ENCODE measurements at places on chromosomes 16 and 17.

GRCh38 chr17:72373910-72374741 is 253.3 kb downstream of the SOX9 start:
- no peak for DNase-seq

GRCh38 chr17:50605429-50605828 is 29.3 kb upstream of the ABCC3 start:
- DNase-seq, result no peak

GRCh38 chr16:51916231-51916630 is 630.7 kb downstream of the TOX3 start:
- no peak for DNase-seq

- DNase-seq, result no peak
These were observed 354.0 kb upstream of the EEF2KMT start for GRCh38 chr16:5451641-5452040.

DNA sequence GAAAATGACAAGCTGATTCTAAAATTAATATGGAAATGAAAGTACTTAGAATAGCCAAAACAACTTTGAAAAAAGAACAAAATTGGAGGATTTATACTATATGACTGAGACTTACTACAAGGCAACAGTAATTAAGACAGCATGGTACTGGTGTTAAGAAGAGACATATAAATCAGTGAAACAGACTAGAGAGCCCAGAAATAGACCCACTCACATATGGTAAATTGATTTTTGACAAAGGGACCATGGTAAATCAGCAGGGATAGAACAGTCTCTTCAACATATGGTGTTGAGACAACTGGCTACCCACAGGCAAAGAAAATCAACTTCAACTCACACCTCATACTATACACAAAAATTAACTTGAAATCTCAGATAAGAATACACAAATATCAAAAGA is 12.9 kb downstream of the CMC2 start:
- DNase-seq, result no peak

- DNase-seq, result no peak
These were observed 23.6 kb downstream of the CNTROB start for GRCh38 chr17:7955414-7956227.

DNA sequence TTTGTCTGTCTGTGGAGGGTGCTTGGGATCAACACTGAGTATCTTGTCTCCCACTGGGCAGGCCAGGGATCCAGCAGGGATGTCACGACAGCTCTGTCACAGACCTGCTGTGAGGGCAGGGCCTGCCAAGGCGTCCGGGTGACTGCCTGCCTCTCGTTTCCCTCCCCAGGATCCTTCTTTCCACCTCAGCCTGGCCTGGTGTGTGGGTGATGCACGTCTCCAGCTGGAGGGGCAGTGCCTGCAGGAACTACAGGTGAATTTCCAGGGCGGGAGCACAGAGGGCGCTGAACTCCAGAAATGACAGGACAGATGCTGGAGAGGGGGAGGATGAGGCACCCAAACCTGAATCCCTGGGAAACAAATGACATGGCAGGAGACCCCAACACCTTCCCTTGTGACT is 6.8 kb upstream of the MMP15 start:
- no peak for DNase-seq

DNA sequence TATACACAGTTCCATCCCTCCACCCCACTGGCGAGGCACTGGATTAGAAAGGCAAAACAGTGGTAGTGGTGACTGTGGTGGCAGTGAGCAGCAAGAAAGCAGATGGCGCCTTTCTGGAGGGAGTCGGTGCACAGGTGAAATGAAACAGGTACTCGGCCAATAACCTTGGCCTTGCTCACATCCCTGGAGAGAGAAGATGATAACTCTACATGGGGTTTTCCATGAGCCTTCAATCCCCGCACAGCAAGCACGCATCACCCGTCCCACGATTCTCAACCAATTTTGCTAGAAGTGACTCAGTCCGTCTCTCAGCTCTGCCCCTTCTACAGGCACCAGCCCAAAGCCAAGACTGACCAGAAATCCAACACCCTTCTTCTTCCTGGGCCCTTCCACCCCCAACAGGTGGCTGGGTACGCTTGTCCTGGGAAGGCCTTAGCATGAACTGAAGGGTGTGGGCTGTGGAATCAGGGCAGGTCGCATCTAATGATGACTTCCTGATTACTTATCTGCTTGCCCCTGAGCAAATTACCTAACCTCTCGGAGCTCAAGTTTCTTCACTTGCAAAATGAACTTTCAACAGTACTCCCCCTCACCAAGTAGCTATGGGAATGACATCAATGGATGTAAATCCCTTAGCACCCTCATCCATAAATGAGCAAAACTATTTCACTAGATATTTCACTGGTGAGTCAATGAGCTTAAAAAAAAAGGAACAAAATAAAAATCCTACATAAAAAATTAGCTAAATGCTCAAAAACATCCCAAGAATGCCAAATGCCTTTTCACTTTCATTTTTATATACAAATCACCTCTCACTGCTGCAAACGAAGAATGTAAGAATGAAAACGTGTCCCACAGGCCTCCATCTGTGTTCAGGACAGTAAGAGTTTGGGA is 18.0 kb downstream of the XPO6 start:
- no peak for DNase-seq

DNA sequence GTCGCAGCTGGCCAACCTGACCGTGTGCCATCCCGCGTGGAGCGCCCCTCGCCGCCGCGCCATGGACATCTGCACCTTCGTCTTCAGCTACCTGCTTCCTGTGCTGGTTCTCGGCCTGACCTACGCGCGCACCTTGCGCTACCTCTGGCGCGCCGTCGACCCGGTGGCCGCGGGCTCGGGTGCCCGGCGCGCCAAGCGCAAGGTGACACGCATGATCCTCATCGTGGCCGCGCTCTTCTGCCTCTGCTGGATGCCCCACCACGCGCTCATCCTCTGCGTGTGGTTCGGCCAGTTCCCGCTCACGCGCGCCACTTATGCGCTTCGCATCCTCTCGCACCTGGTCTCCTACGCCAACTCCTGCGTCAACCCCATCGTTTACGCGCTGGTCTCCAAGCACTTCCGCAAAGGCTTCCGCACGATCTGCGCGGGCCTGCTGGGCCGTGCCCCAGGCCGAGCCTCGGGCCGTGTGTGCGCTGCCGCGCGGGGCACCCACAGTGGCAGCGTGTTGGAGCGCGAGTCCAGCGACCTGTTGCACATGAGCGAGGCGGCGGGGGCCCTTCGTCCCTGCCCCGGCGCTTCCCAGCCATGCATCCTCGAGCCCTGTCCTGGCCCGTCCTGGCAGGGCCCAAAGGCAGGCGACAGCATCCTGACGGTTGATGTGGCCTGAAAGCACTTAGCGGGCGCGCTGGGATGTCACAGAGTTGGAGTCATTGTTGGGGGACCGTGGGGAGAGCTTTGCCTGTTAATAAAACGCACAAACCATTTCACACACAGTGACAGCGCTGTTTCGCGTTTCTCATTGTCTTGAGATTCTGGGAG is 2.0 kb upstream of the ZACN start:
- DNase-seq, result no peak

- DNase-seq, result no peak
These were observed 1.2 kb upstream of the NARF start for GRCh38 chr17:82457073-82457928.

GRCh38 chr16:85928401-85928820 is 29.4 kb downstream of the IRF8 start:
- no peak for DNase-seq

- DNase-seq, result peak; percentile 8
These were observed 42.8 kb downstream of the MRC2 start for GRCh38 chr17:62670202-62670821.

- DNase-seq, result no peak
These were observed 278.7 kb downstream of the FTO start for GRCh38 chr16:53982631-53983042.

DNA sequence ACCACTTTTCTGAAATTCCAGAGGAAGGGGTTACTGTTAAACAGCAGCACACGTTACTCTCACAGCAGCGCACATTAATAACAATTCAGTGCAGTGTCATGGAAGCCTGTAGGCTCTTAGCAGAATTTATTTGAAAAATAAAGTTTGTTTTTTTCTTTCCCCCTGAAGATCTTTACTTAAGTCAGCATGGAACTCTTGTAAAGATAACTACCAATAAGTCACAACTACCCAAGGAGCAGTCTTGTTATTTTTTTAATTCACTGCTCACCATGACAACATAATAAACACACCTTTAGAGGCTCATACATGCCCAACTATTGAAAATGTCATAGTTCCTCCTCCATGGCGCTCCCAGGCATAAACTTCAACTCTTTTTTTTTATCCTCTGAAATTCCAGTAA is 31.8 kb upstream of the PSMD7 start:
- no peak for DNase-seq

GRCh38 chr16:86975445-86975844 is 341.7 kb downstream of the C16orf95 start:
- no peak for DNase-seq

GRCh38 chr16:67311607-67312488 is 14.7 kb downstream of the KCTD19 start:
- DNase-seq, result no peak

DNA sequence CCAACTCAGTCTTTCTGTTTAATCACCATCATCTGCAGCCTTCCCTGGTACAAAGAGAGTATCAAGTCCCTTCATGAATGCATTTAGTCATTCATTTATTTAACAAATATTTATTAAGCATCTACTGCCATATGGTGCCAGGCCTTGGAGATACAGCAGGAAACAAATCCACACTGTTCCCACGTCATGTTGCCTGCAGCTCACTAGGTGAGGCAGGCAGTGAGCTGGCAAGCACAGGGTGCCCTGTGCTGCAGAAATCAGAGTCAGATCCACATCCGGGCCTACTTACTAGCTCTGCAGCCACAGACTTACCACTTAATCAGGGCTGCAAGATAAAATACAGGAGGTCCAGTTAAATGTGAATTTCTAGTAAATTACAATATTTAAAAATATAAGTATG is 38.5 kb upstream of the CES5A start:
- DNase-seq, result no peak

DNA sequence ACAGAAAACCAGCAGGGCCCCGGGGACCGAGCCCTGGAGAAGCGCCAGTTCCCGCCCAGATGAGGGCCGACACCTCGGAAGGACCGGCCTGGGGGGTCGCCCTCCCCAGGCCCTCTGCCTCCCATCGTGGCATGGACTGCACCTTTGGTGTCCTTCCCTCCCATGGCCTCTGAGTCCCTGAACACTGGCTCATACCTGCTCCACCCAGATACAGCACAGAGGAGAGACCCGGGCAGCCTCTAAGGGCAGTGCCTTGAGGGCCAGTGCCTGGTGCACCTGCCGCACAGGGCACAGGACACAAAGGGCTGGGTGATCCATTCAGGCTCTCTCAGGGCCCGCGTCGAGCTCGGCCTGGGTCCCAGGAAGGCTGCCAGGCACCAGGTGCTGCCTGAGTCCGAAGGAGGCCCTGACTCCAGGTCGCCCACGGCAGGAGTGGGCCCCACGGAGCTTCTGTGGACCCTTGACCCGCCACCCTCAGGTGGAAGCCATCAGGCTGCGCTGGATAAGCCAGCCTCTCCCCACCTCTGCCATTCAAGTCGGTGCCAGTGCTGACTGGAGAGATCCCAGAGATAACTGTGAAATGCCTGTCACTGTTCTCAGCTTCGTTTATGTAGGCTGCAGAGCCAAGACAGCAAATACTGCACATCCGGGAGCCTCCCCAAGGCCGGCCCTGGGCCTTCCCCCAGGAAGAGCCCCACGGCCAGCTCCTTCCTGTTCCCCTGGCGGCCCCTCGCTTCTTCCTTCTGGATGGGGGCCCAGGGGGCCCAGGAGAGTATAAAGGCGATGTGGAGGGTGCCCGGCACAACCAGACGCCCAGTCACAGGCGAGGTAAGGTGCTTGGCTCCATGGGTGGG is at the start of gene ZG16B:
Gene ZG16B (plus strand): TSS at position 803 of the 854 bp plus-strand sequence. CDS start 139 bp downstream, outside the sequence.
- DNase-seq, result no peak

GRCh38 chr16:85757341-85757822 is 6.5 kb upstream of the C16orf74 start:
- no peak for DNase-seq

DNA sequence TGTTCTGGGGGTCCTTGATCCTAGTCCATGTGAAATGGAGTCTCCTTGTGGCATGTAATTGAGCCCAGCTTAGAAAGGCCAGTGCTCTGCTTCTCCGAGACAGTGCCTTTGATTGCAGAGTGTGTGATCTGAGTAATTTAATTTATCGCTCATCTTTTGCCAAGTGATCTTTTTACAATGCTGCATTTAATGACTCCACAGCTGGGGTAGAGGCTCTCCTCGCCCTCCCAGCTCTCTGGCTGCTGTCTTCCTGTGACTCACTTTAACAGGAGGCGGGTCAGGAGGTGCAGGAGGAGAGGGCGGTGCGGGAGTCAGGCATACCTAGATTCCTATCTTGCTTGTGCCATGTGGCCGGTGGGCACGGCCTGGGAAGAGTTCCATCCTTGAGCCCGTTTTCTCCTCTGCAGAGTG is 113.4 kb upstream of the FOXF1 start:
- no peak for DNase-seq

DNA sequence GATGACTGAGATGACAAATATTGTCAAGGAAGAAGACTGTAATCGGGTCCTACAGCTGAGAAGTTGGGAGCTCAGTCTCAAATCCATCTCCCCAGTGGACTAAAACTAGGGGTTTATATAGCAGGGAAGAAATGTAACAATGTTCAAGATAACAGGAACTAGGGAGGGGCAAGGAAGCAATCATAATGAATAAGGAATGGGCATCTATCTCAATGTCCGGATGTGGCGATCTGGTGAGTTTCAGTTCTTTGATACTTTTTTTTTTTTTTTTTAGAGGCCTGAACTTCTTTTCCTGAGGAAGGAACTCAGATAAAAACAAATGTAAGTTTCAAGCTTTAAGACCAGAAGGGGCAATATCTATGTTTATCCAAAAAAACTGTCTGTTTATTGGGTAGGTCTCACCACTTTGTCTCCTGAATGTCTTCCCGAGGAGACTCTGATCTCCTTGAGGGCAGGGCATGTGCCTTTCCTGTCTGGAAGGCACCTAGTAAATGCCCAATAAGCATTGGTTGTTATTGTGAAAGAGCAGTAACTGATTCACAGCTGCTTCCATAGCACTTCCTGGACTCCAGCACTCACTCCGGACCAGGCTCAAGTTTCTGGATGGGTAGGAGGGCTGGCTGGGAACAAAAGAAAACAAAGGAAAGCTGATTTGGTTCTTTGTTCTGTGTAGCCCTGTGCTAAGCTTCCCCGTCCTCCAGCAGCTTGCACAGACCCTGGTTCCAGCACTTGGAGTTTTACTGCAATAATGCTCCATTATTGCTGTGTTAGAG is 51.9 kb downstream of the MEOX1 start:
- DNase-seq, result no peak

DNA sequence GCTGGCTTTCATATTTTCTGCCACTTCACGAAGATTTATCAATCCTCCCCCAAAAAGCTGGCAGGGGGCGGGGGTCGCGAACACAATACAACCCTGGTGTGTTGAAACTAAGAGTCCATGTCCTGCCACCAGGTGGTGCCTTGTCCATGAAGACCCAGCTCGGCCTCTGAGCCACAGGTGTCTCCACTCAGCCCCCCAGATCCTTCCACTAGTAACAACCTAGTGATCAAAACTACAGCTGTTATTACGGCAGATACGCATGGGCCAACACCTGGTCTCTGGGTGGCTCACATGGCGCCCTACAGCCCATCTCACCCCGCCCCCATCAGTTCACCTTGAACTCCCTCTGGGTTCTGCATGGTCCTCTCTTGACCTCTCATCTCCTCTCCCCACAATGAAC is 27.7 kb downstream of the USP7 start:
- no peak for DNase-seq

- no peak for DNase-seq
These were observed 4.3 kb upstream of the HSF5 start for GRCh38 chr17:58492238-58493121.
